ENCODE measurements at places on chromosomes 12 and 14.

DNA sequence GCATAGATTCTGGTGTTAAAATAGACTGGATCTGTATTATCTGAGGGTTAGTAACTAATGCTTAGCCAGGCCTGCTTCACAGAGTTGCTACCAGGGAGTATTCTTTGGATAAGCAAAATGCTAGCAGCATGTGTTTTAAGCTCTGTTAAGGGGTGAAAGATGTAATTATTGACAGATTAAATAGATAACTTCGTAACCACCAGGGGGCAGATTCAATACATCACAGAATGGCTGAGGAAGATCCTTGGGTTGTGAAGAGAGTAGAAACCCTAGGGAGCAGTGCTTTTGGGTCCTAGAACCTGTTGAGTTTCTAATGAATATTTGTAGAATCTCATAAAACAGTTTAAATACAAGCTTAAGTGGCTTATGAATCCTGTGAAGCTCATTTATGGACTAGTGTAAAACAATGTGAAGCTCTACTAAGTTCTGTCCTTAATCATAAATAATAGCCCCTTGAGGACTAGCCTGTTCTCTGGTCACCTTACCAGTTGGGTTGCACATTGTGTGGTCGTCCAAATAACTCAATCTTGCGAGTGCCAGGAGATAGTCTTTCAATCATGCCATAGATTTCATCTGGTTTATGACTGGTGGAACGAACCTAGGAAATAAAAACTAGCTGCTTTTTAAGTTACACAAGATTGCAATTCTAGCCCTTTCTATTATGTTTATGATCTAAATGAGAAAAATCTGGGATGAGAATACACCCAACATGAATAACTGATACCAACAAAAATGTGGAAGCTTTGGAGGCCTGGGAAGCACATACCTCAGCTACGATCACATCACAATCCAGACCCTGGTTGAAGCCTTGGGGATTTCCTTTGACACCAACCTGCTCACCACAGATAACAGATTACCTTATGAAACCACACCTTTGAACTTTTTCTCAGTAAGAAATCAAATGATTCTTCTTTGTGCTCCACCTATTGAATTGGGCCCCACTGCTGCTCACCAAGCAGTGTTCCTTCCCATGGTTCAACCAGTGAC is 12.3 kb downstream of the METTL3 start:
- no peak for DNase-seq

DNA sequence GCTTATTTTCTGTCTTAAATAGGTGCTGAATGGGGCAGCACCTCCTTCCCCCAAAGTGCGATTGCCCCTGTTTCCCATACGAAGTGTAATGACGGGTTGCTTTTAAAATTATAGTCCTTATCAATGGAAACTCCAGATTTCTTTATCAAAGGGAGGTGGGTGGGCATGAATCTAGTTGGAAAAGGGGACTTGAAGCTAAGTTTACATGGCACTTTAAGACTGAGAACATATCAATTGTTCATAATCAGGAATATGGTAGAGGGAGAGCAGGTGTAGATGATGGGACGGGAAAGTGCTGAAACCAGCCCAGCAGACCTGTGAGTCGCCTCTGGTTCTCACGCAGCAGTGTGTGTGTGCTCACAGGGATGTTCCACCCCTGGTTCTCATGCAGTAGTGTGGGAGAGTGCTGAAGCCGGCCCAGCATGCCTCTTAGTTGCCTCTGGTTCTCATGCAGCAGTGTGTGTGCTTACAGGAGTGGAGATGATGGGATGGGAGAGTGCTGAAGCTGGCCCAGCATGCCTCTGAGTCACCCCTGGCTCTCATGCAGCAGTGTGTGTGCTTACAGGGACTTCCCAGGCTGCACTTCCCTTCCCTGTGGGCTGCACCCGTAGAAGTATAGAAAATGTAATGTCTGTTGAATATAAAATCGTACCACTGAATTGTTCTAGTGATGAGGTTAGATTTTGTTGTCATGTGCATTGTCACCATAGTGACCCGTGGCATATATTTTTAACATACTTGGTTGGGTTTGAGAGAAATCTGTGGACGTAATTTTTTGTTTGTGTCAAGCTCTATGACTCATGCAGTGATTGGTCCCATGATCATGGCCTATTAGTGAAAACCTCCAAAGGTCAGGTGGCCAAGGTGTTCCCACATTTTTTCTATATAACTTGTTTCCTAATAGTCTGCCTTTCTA is 51.6 kb downstream of the GPATCH2L start:
- peak; percentile 5 for DNase-seq

DNA sequence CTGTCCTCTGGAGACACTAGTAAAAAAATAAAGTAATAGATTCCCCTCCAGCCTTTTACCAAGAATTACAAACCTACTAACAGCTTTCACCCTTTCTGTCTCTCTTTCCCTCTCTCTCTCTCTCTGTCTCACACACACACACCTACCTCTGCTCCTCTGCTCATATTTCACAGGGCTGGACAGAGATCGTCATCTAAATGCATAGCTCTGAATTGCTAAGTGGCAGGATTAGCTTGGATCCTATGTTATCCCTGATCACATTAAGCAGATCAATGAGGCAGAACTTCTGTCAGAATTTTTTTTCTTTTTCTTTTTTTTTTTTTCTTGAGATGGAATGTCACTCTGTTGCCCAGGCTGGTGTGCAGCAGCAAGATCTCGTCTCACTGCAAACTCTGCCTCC is 22.9 kb downstream of the VCPKMT start:
- DNase-seq: no peak

DNA sequence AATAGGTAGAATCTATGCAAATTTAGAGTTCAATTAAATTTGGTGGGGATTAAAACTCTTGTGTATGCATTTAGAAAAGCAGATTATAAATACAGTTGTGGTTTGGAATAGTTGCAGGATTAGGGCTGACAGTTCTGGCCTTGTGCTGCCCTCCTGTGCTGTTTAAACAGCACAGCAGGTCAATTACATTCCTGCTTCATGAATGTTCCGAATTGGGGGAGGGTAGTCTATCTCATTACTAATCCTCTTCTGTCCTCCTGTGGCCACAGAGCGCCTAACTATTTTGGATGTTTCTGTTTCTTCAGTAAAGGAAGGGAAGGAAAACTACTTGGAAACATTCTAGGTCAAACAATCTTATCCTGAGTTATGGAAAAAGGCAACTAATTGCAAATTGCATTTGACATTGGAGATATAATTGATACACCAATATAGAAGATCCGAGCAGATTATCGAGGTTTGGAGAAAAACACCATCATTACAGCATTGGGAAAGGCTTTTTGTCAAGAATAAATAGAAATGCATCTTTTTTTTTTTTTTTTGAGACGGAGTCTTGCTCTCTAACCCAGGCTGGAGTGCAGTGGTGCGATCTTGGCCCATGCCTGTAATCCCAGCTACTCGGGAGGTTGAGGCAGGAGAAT is 8.7 kb upstream of the GPR19 start:
- peak; percentile 56 for DNase-seq

GRCh38 chr14:90629471-90629870 is 186.8 kb downstream of the TTC7B start:
- no peak for DNase-seq

DNA sequence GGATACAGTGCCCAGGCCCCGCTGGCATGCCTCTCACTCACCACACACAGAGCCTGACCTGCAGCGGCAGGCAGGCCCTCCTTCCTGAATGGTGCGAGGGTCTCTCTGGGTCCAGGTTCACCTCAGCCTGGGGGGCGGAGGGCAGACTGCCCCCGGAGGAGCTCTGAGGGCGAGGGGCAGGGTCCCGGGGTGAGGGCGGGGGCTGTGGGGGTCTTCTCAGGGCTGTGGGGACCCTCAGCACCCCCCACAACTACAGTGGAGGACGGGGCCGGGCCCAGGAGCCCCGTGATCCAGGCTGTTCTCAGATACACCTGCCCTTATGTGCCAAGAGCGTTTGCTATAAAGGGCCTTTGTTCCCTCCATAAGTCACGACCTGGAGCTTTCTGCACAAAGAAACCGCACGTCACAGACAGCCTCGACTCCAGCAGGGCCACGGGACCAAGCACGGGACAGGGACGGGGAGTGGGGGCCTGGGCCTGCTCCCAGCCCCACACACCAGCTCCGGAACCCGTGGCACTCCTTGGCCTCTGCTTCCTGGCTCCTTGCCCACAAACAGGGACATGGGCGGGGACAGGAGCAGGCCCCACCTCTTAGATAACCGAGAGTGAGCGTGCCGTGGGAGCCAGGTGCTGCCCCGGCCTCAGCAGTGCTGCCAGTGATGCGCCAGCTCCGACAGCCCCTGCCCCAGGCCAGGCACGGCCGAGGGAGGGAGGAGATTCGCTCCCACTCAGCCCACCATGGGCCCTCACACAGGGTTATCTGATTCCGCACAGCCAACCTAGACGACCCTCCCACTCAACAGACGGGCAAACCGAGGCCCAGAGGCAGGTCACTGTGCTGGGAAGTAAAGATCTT is 101.9 kb downstream of the RFLNA start:
- DNase-seq: no peak

DNA sequence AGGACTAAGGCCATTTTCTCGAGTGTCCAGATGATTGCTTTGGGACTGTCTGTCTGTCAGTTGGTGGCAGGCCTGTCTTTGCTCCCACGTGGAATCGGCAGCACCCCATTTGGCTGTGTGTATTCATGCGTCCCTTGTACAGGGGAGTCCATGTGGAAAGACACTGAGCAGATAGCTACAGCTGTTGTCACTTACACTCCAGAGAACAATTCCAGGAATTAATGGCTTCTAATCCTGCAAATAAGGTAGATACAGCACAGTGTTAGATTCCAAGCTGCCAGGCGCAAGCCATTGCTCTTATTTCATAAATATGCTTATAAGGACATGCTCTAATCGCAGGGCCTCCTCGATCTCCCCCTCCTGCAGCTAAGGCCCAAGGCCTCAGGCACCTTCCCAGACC is 208.8 kb downstream of the VRK1 start:
- no peak for DNase-seq

- peak; percentile 15 for DNase-seq
Observed at GRCh38 chr12:31324845-31325523, 966 bp downstream of the SINHCAF start.

GRCh38 chr14:68809524-68809923 is 16.7 kb upstream of the ZFP36L1 start:
- no peak for DNase-seq

DNA sequence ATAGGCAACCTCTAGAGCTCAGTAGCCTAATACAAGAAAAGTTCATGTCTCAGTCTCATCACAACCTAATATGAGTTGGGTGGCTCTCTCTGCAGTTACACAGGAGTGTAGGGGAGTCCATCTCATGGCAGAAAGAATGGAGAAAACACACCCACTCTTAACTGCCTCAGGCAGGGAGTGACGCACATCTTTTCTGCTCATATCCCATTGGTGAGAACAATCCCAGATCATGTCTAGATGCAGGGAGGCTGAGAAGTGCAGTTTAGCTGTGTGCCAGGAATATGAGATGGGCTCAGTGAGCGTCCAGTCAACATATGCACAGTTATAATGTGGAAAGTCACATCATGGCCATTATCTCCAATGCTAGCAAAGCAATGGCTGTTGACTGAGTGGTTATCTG is 59.3 kb upstream of the KCNA5 start:
- DNase-seq: no peak

DNA sequence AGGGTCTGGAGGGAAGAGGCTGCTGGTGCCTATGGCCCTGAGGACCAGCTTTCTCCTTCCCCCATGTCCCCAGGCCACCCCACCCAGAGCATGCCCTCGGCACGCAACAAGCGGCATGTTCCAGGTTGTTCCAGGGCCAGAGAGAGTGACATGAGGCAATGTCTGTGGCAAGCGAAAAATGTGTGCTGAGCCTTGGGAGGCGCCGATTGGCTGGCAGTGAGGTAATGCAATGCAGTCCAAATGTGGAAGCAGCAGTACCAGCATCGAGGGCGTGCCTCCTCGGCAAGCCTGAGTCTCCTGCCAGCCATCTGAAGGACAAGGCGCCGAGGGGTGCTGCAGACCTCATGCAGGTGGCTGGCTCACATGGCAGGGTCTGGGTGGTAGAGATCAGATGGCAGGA is 423.8 kb downstream of the NRXN3 start:
- DNase-seq: no peak

DNA sequence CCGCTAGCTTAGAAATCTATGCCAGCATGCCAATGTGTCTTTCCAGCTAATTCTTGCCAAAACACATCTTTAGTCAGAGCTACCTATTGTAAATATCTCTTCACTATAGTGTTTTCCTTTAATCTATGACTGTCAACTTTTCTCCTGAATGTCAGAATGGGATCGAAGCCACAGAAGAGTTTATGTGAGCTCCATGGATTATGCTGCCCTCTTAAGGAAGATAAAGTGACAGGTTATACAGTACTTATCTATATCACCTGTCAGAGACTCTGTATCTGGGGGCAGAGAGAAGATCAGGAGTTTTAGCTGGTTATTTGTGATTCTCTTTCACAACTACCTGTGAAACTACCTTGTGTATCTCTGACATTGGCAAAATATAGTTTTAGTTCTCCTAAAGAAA is 204.3 kb upstream of the SEL1L start:
- no peak for DNase-seq

- no peak for DNase-seq
Observed at GRCh38 chr14:104876251-104876699, 11.2 kb downstream of the CEP170B start.

GRCh38 chr12:18967814-18968213 is 161.7 kb upstream of the PLEKHA5 start:
- DNase-seq: no peak
